Esophagus muscularis mucosa (tissue), 4 donors: ENCODE measurements at places on chromosomes 6 and 20. TPM values are rescaled to one million over a fixed set of nuclear protein-coding genes. Genes with fewer than 3 reads are reported as not detected.
A peak's percentile ranks its signal among the peaks of the same experiment; 100 is the strongest.

DNA sequence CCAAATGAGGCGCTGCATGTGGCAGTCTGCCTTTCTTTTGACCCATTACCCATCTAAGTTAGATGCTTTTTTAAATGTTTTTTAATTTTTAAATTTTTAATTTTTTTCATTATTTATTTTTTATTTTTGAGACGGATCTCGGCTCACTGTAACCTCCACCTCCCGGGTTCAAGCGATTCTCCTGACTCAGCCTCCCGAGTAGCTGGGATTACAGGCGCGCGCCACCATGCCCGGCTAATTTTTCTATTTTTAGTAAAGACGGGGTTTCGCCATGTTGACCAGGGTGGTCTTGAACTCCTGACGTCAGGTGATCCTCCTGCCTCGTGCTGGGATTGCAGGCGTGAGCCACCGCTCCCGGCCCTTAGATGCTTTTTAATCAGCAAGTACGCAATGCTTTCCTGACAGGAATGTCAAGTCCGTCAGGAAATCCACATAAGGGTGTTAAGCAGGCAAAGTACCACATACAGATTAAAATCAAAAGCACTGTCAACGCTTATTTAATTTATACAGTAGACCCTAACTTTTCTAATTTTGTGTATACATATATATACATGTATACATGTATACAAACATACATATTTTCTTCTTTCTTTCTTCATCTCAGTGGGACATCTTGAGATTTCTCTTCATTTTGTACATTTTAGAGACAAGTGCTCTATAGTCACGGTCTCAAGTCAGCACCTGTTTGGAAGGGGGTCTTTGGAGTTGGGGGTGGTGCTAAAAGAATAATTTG is 995 bp upstream of the GSTA4 start:
- H3K27ac ChIP-seq: peak overlapping the region; percentile 91
- no peaks in the 10 kb centered on the region for H3K27me3 ChIP-seq
- H3K4me1 ChIP-seq: peaks cover 28% of the 10 kb centered on the region

- no peak overlapping the region for H3K27ac ChIP-seq
- DNase-seq: no peak
- H3K27me3 ChIP-seq: no peaks in the 10 kb centered on the region
- peaks cover 15% of the 10 kb centered on the region for H3K4me1 ChIP-seq
These were observed 41.3 kb downstream of the FRK start for GRCh38 chr6:116019428-116019827.

DNA sequence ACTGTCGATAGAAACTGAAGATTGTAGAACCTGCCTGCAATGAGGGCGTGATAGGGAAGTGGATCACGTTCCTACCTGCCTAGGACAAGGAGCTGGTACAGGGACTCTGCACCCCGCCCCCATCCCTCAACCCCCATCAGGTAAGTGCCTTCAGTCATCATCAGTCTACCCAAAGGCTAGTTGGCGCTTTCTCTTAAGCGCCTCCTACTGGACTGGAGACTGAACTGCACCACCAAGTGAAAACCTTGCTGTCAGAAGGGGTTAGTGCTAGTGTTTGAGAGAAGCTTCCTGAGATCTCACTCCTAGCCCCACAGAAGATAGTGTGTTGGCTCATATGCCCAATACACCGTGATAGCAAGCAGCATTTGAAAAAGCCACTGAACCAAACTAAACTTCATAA is 706.5 kb upstream of the MAN1A1 start:
- no peaks in the 10 kb centered on the region for H3K27me3 ChIP-seq
- no peaks in the 10 kb centered on the region for H3K36me3 ChIP-seq
- no peaks in the 10 kb centered on the region for H3K4me1 ChIP-seq
- no peak overlapping the region for H3K4me3 ChIP-seq
- H3K27ac ChIP-seq: no peak overlapping the region

GRCh38 chr20:37383229-37383989 is 37.5 kb downstream of the SRC start:
- peaks cover 29% of the 10 kb centered on the region for H3K36me3 ChIP-seq
- H3K27me3 ChIP-seq: no peaks in the 10 kb centered on the region
- peak overlapping the region; percentile 60 for H3K27ac ChIP-seq
- DNase-seq: no peak
- H3K4me1 ChIP-seq: peaks cover 28% of the 10 kb centered on the region
- H3K4me3 ChIP-seq: peak overlapping the region; percentile 56

DNA sequence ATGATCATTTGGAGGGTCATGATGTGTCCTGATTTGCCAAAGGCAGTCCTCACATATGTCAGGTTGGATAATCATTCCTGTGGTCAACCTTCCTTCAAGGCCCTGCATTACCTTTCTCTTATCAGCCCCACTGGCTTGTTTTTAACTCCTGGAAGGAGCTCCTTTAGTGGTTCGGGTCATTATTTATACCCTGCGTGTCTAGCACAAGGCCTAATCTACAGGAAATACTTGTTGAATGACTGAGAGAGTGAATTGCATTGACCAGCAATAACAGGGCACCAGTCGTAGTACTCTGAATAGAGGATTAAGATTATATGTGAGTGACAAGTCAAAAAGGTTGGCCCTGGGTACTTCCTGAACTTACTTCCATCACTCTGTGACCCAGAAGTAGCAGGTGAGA is 4.5 kb downstream of the HIVEP2 start:
- no peak overlapping the region for H3K4me3 ChIP-seq
- no peak for DNase-seq
- no peak overlapping the region for H3K27ac ChIP-seq

GRCh38 chr6:52582446-52582845 is 5.6 kb upstream of the TRAM2 start:
- no peak overlapping the region for H3K4me3 ChIP-seq
- no peak overlapping the region for H3K27ac ChIP-seq
- no peaks in the 10 kb centered on the region for H3K27me3 ChIP-seq
- no peaks in the 10 kb centered on the region for H3K36me3 ChIP-seq

GRCh38 chr6:13272131-13273046 is 55.9 kb downstream of the TBC1D7 start:
- H3K27ac ChIP-seq: no peak overlapping the region
- H3K4me3 ChIP-seq: no peak overlapping the region
- peaks cover 3% of the 10 kb centered on the region for H3K36me3 ChIP-seq
- no peaks in the 10 kb centered on the region for H3K27me3 ChIP-seq

GRCh38 chr20:2045101-2045500 is 51.2 kb upstream of the PDYN start:
- no peak overlapping the region for H3K4me3 ChIP-seq
- no peaks in the 10 kb centered on the region for H3K36me3 ChIP-seq
- no peaks in the 10 kb centered on the region for H3K4me1 ChIP-seq
- DNase-seq: no peak

DNA sequence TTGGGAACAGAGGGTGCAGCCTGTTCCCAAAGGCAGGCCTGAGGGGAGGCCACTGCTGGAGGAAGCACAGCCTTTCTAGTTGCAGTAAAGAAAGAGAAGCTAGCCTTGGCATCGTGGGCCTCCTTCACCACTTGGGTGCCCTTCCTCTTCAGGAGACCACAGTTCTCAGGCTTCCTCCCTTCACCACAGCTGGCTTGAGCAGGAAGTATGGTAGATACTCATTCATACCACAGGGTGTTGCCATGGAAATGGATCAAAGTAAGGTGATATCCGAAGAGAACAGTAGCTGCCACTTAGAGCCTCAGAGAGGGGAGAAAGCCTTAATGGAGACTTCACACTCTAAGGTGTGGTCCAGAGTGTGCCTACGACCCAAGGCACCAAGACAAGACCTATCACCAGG is 120.4 kb upstream of the RIPOR2 start:
- no peak overlapping the region for H3K27ac ChIP-seq
- no peak for DNase-seq
- H3K27me3 ChIP-seq: no peaks in the 10 kb centered on the region
- peaks cover 10% of the 10 kb centered on the region for H3K4me1 ChIP-seq
- H3K36me3 ChIP-seq: no peaks in the 10 kb centered on the region
- no peak overlapping the region for H3K4me3 ChIP-seq

DNA sequence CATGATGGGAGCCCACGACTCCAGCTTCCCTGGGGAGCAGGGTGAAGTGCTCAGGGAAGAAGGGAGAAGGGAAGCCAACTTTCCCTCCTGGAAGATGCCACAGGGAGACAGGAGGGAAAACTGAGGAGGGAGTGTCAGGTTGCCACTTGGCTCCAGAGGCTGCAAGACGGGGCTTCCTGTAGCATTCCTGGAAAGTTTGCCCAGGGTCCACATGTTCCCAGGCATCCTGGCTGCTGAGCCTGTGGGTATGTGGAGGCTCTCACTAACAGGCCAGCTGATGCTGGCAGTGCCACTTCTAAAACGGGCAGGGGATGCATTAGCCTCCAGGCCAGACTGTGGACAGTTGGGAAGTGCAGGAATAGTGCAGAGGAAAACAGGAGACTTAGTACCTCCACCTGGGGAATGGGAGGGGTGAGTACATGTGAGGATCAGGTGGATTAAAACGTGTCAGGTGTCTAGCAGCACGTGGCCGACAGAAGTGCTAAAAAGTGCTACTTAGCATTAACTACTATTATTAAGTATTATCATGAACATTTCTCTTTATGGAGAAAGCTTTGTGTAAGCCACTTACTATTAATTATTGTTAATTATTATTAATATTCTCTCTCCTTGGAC is 33.2 kb downstream of the BANF2 start:
- no peak for DNase-seq
- no peak overlapping the region for H3K4me3 ChIP-seq
- H3K36me3 ChIP-seq: no peaks in the 10 kb centered on the region
- no peaks in the 10 kb centered on the region for H3K4me1 ChIP-seq

The BHLHE23 gene
- not detected for total RNA-seq

The MAK gene
- total RNA-seq: 0.13 TPM

The TAB2 gene
- 86.5 TPM for total RNA-seq

The SLC35B3 gene
- 16.6 TPM for total RNA-seq

The PROKR2 gene
- not detected for total RNA-seq

The PSORS1C1 gene
- total RNA-seq: 1.2 TPM
